AG10803 (cell line): ENCODE measurements at places on chromosomes 11 and 22.

DNA sequence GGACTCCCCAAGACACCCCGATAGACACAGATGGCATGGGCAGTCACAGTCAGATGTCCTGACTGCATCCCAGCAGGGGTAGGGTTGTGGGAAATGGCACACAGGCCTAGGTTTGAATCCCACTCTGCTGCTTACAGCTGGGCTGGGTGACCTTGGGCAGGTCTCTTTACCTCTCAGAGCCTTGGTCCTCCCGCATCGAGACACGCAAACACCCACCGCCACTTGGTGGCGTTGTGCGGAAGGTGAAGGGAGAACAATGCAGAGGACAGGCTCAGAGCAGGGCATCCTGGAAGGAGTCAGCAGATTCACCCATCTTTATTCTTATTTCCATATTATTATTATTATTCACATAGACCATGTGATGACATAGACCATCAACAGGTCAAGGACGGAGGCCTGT is 140.5 kb downstream of the MIAT start:
- no peak for DNase-seq

- DNase-seq: peak; percentile 68
Measured at GRCh38 chr11:57568330-57568766, 876 bp upstream of the UBE2L6 start.

- no peak for DNase-seq
Measured at GRCh38 chr22:30941363-30941740, 27.2 kb downstream of the MORC2 start.

- DNase-seq: no peak
Measured at GRCh38 chr22:30190574-30190973, 56.0 kb downstream of the LIF start.

DNA sequence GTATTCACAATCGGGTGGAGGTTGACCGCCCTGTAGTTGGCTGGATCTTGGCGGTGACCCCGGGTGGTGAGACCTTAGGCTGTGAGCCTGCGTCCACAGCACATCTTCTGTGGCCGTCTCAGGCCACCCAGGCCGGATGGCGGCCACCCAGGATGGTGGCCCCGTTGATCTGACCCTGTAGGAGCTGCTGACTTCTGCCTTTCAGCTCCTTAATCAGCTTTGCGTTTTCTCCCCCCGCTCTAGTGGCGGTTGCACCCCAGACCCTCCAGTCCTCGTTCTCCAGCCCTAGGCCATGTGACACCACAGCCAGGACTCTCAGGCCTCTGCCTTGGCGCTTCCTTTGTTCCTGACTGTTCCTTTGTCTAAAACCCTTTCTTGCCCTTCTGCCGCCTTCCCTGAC is 244.0 kb downstream of the TBC1D22A start:
- no peak for DNase-seq

GRCh38 chr11:73539506-73540084 is 58.3 kb downstream of the FAM168A start:
- no peak for DNase-seq

DNA sequence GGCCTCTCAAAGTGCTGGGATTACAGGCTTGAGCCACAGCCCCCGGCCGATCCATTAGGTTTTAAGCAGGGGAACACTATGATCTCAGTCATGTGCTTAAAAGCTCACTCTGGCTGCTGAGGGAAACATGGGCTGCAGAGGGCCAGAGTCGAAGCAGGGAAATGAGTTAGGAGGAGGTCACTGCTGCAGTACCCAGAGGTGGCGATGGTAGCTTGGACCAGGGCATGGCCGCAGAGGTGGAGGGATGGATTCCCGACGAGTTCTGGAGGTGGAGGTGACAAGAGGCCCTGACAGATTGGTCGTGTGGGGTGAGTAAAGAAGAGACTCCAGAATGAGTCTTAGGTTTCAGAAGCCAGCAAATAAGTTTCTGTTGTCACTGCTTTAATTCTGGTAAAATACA is 54.4 kb upstream of the INCENP start:
- DNase-seq: no peak

- DNase-seq: no peak
Measured at GRCh38 chr11:117009905-117010605, 88.2 kb downstream of the SIK3 start.

DNA sequence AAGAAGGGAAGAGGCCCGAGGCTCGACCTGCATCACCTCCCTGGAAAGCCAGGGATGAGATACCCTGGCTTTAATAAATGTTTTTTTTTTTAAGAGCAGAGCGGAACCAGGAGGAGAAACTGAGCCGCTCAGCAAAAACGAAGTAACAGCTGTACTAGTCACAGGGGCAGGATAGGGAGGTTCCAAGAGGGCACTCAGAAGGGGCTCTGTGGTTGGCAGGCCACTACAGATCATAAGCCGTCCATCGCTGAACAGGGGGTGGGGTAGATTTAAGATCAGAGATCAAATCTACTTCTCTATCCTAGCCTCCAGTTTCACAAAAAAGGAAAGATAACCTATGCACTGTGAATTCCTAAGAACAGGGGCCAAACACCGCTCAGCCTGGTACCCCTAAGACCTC is 625 bp downstream of the EIF3D start:
- DNase-seq: no peak

GRCh38 chr11:103491777-103492176 is 382.6 kb downstream of the DYNC2H1 start:
- DNase-seq: no peak
